ENCODE measurements at places on chromosomes 5 and 9.

DNA sequence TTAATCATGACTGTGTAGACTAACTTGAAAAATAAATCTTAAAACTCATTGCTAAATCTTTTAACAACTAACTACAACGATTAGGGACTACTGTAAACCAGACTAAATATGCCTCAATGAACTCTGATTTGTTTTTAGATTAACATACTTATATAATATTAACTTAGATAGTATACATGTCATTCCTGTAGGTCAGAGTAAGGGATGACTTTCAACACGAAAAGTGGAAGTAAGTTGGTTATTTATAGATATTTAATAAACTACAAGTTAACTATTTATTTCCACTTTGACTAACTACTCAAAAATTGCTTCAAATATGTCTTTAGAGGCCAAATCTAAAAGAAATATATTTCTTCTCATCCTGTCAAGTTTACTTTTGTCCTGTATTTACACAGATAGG is 795.6 kb downstream of the PTPRD start:
- no peak for DNase-seq

DNA sequence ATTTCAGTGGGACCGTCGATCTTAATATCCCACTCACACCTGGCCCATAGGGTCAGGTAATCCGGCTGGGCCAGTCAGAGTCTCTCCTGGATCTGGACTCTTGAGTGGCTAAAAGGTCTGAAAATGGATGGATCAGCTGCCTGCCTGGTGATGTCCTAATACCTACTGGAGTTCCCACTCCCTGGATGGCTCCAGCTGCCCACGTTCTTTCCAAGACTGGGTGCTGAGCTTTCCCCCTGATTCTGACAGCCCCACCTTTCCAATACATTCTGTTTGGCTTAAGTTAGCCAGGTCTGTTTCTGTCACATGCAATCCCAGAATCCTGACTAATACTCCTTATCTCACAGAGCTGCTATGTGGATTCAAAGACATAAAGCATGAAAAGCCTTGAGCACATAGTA is 10.2 kb downstream of the SH3PXD2B start:
- DNase-seq, result no peak

DNA sequence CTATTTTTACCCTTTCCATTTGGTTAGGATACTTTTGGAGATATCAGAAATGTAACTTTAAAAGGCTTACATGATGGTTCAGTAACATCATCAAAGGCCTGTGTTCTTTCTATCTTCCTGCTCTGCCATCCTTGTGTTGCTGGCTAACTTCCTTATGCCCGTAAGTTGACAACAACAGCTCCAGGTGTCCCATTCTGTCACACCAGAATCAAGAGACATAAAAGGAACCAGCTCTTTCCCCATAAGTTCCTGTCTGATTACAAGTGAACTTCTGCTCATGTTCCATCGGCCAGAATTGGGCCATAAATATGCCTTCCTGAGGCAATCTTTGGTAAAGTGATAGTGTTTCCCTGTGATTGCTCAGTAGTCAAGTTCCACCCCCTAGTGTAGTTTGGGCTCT is 92.4 kb downstream of the FAM170A start:
- DNase-seq, result no peak

DNA sequence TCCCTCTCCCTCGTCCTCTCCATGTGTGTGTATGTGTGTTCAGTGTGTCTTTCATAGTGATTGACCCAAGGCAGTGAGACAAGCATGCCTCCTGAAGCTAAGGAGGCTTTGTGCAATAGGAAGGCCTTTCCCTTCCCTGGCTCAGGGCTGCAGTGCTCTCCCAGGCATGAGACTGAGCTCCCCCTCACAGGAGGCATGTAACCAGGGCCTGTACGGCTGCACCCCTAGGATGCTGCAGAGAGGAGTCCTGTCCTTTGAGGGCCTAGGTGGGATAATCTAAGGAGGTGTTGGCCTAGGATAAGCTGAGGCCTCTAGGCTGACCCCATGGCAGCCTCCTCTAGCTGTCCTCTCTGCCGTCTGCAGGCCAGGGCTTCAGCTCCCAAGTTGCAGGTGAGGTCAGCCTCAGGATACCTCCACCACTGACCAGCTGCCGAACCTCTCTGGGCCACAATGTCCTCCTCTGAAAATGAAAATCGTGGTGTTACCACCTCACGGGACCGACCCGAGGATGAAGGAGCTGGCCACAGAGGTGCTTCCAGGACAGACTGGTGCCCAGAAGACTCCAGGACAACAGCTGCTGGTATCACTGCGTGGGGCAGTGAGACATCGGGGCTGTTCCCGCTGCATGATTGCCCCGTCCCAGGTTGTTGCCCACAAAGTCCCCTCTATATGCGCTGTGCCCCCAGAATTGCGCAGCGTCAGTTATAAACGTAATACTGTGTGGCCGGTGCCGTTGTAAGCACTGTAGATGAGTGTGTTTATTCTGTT is 129.6 kb downstream of the BARX1 start:
- no peak for DNase-seq

DNA sequence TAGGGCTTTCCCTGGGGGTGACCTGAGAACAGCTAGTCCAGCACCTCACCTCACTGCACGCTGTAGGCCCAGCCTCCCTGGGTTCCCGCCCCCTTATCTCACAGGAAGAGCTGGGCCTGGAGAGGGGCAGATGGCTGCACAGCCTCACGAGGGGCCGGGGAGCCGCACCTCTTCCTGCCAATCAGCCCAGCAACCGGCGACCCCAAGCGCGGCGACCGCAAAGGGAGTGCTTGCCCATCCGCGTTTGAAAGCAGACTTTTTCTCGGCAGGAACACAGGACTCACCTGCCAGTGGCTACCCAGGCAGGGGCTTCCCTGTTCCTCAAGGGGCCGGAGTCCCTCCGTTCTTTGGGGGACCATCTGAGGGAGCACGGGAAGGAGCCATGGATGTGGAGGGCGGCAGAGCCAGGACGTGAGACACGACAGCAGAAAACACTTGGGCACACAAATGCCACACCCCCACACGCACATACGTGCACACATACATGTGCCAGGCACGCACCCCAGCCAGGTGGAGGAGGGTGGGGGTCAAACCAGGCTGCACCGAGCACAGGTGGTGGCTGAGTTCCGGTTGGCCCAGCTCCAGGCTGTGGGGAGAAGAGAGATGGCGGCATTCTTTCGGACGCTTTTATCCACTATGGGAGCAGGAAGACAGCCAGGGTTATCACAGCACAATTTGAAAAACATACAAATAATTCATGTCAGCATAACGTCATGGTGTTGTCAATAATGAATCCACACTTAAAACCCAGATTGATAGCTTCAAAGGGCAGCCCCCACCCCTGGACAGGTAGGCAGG is 11.3 kb downstream of the TMEM250 start:
- DNase-seq, result no peak

- no peak for DNase-seq
Observed at GRCh38 chr5:1875281-1875842, 7.4 kb downstream of the IRX4 start.

DNA sequence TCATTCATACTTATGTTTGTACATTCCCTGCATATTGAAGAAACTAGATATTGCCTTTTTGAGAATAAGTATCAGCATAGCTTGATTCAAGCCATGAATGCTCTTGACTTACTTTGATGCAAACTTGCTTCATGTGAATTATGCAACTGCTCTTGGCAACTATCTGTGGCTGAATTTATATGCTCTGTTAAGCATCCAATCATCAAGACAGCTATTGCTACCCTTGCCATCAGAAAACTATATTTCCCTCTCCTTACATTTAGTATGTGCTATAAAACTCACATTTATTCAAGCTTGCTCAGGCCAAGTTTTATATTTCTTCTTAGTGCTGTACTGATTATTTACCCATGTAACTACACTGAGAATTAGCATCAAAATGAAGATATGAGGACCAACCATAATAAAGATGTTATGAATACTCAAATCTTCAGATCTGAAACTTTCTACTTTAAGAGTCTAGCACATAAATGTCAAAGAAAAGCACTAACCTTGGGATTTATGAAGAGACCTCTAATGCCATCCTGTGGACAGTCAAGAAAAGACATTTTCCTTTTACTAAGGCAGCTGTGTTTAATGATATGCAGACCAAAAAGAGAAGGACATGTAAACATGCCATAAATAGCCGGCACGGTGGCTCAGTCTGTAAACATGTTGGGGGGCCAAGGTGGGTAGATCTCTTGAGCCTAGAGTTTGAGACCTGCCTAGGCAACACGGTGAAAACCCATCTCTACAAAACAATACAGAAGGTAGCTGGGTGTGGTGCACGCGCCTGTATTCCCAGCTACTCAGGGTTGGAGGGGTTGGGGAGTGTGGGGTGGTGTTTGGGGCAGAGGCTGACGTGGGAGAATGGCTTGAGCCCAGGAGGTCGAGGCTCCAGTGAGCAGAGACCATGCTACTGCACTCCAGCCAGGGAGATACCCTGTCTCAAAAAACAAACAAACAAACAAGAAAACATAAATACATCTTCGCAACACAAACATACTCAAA is 267.0 kb upstream of the TYRP1 start:
- DNase-seq, result no peak

All from hindlimb muscle (tissue), 1 donor.